AG20443 (cell line): ENCODE measurements at places on chromosomes 3 and 15.

DNA sequence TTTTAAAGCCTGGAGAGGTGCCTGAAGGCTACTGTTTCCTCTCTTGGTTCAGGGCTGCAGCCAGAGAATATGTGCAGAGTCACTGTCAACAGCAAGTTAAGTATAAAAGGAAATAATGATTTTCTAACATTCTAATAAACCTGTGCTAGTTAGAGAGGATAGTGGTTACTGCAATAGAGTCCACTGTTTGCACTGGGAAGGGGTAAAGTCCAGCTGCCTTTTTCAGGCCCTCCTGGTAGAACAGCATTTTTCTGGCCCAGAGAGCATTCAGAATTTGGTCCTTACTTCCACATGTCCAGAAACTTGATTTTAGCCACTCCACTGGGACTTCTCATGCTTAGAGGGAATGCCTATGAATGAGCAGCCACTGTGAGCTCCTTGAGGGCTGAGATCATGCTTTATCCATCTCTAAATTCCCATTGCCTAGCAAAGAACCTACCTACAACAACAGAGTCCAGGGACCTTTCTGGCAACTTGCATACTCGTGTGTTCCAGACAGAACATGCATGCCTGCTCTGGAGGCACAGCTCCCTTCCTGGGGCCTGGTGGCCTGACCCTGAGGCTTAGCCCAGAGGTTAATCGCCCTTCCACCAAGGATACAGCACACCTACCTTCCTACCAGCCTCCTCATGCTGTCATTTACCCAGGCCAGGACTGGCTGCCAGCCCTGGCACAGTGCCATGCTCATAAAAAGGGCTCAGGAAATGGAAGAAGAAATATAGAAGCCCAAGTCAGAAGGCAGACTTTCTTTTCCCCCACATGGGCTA lies 50.3 kb upstream of the ATP13A3 start:
- DNase-seq: no peak

- DNase-seq: peak; percentile 77
These were observed 2.6 kb downstream of the GNAI2 start for GRCh38 chr3:50238549-50239026.

GRCh38 chr3:47410417-47410720 lies 29.5 kb downstream of the PTPN23 start:
- no peak for DNase-seq

DNA sequence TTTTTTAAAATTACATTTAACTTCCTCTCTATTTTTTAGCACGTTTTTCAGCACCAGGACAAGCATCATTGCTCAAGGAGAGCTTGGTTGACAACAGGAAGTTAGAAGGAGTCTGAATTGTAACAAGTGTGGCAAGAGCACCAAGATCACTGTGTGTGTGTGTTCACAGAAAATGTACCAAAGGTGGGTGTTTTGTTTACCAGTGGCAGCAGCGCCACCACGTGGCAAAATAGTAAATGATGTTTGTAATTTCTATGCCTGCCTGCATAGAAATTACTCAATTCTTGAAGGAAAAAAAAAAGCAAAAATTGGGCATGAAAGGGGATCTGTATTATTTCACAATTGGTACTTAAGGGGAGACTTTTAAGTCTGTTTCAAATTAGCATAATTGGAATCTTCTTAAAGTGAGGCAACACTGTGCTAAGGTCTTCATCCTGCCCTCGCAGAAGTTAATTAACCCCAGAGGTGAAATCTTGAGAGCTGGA lies 7.4 kb upstream of the U2SURP start:
- DNase-seq: peak; percentile 74

GRCh38 chr3:149215515-149215914 lies 6.1 kb downstream of the CP start:
- DNase-seq: no peak

DNA sequence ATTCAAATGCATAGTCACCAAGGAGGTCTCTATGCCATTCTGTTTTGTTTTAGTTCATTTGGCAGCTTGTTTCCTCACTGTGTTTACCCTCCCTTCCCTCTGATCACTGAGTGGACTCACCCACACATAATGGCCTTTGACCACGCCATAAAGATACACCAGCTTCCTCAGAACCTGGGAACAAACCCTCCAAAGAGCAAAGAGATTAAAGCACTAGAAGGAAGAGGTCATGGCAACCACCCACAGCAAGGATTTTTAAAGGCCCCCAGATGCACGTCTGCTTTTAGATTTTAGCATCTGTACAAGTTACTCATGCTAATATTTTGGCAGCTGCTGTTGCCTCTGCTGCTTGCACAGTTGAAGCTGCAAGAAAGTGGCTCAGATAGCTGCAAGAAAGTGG lies 47.9 kb upstream of the CADPS start:
- no peak for DNase-seq

- no peak for DNase-seq
These were observed 91.6 kb upstream of the TRIM42 start for GRCh38 chr3:140586311-140586710.

- DNase-seq: peak; percentile 40
These were observed 140.5 kb upstream of the TBL1XR1 start for GRCh38 chr3:177337541-177338331.

- DNase-seq: no peak
These were observed 1037.5 kb downstream of the TBL1XR1 start for GRCh38 chr3:176159796-176160195.

- DNase-seq: peak; percentile 37
These were observed 5.3 kb downstream of the CPOX start for GRCh38 chr3:98588065-98588464.

DNA sequence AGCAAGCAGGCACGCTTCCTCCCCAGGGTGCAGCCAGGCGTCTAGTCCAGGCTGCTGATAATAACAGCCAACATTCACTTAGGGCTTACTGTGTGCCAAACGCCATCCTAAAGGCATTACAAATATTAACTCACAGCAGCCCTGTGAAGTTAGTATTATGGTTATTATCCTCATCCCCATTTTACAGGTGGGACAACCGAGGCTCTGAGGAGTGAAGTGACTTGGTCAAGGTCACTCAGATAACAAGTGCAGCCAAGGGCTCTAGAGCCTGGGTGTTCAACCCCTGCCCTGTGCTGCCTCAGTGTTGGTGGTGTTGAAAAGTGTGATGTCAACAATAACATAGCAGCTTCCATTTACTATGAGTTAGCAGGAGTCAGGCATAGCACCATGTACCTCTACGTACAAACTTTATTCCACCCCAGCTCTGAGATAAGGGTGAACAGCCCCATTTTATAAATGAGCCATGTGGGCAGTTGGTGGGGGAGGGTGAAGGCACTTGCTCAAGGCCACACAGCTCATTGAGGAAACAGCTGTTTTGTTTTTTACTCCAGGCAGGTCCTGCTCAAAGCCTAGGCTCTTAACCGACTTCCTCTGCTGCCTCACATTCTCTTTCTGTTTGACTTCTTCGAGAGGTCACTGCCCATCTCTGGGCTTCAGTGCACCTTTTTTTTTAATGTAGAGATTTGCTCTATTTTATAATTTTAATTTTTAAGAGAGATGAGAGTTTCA lies 24.0 kb upstream of the TRH start:
- DNase-seq: no peak

- no peak for DNase-seq
These were observed 47.4 kb upstream of the WNT7A start for GRCh38 chr3:13927295-13927694.

- no peak for DNase-seq
These were observed 95.9 kb downstream of the FEZF2 start for GRCh38 chr3:62277450-62277849.

GRCh38 chr3:87084868-87085267 lies 93.9 kb upstream of the VGLL3 start:
- no peak for DNase-seq

- DNase-seq: no peak
These were observed 45.2 kb upstream of the BDH1 start for GRCh38 chr3:197600796-197601565.

DNA sequence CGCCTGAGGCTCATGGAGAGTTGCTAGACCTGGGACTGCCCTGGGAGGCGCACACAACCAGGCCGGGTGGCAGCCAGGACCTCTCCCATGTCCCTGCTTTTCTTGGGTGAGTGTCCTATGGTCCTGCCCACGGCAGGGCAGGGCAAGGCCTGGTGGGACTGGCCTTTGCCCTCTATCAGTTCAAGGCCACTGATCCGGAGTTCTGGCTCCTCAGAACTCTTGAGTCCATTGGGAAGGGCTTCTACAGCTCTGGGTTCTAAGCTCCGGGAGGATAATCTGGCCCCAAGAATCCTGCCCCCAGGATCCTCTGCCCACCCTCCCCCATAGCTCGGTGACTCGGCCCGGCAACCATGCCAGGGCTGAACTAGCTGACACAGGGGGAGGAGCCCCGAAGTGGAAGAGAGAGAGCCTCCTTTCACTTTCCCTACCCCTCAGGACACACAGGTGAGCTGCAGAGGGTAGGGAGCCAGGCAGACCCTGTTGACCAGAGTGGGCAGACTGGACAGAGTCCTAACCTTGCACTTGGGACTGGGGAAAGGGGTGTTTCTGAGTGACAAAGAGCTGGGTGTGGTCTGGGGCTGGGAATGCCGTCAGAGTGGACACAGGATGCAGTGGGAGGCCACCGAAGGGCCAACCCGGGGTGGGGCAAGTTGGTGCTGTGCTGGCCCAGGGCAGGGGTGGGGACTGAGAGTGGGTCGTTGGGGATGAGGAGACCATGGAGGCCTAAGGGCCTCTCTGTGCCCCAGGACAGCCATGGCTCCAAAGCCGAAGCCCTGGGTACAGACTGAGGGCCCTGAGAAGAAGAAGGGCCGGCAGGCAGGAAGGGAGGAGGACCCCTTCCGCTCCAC lies 664 bp downstream of the PARP3 start:
- peak; percentile 91 for DNase-seq

DNA sequence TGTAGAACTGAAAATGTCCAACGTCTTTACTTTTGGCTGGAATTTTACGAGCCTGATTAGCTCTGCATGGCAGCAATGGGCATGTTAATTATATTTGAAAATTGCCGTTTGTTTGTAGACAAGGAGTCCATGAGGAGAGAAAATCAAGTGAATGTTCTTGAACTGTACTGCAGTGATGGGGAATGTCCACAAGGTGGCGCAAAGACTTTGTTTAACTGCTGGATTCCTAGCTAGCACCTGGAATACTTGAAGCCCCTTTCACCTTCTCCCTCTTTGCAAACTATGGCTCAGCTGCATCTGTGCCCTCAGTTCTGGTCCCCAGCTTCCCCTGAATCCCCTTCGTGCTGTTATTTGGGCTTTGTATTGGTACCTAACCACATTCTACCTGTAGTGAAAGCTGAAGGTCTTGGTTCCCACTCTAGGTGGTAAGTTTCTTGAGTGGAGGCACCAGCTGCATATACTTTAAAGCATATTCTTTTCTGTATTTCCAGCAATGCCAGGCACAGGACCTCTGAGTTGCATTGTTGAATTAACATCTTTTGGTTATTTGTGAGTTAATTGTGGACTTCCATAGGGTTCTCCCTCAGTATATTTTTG lies 25.3 kb downstream of the EXOG start:
- DNase-seq: peak; percentile 67

DNA sequence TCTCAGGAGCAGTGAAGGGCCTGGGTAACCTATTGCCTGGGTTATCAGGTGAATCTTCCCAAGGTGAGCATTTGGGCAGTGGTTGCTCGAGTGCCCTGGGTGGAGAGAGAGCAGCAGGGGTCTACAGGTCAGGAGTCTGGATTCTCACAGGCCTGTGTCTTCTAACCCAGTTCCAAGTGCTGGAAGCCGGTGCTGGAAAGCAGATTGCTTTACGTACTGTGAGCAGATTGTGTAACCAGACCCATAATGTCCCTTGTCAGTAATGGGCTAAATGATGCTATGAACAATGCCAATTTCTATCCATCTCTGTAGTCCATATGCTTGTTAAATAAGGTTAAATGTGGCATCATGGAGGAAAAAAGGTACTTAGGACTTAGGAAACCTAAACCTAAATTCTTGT lies 106.5 kb downstream of the TPRG1 start:
- no peak for DNase-seq

- no peak for DNase-seq
These were observed 380.9 kb upstream of the RARB start for GRCh38 chr3:25046911-25047771.

DNA sequence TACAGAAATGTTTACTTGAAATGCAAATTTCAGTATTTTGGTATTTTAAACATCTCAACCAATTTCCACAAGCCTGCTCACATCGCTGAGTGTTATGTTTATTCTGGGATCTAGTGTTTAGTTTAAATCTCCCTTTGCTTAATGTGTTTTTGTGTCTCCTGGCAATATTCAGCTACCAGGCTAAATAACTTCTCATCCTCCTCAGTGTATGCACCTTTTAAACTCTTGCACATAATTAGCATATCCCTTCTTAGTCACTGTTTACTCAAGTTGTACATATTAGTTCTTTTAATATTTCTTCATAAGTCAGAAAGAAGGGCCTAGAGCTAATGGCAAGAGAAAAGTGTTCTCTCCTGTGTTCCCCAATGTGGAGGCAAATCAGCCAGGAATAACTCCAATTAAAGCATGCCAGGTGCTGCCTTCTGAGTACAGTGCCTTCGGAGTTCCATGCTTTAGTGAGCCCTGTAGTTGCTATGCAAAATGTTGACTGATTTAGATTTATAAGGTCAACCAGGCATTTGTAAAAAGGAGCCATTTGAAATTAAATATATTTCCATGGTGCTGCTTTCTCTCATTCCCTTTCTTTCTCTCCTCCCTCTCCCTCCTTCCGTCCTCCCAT lies 234.3 kb downstream of the GAP43 start:
- DNase-seq: no peak

- DNase-seq: peak; percentile 48
These were observed 83.3 kb downstream of the ADCY5 start for GRCh38 chr3:123365450-123366143.

GRCh38 chr3:189981668-189982067 lies 139.0 kb downstream of the P3H2 start:
- DNase-seq: peak; percentile 49

DNA sequence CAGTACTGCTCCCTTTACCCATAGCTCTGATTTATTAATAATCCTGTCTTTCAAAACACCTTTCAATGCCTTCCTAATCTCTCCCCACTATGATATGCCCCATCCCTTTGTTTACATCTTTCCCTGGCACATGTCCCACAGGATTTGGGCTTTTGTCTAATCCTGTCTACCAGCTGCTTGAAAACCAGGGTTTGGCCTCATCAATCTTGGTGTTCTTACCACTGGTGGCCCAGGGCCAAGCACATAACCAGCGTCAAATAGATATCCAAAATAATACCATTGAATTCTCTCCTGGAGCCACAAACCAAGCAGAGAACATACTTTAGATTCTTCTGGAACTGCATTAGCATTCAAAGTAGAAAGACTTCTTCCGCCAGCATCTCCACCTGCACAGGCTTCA lies 104.8 kb upstream of the PPP2R3A start:
- no peak for DNase-seq

GRCh38 chr3:31170932-31171670 lies 276.6 kb upstream of the GADL1 start:
- peak; percentile 85 for DNase-seq
